Epithelial cell of proximal tubule (primary cell): ENCODE measurements at places on chromosomes 3 and 15. TPM values are rescaled to one million over a fixed set of nuclear protein-coding genes. Genes with fewer than 3 reads are reported as not detected.

GRCh38 chr3:36907911-36908646 lies 36.8 kb downstream of the TRANK1 start:
- peak; percentile 23 for DNase-seq

DNA sequence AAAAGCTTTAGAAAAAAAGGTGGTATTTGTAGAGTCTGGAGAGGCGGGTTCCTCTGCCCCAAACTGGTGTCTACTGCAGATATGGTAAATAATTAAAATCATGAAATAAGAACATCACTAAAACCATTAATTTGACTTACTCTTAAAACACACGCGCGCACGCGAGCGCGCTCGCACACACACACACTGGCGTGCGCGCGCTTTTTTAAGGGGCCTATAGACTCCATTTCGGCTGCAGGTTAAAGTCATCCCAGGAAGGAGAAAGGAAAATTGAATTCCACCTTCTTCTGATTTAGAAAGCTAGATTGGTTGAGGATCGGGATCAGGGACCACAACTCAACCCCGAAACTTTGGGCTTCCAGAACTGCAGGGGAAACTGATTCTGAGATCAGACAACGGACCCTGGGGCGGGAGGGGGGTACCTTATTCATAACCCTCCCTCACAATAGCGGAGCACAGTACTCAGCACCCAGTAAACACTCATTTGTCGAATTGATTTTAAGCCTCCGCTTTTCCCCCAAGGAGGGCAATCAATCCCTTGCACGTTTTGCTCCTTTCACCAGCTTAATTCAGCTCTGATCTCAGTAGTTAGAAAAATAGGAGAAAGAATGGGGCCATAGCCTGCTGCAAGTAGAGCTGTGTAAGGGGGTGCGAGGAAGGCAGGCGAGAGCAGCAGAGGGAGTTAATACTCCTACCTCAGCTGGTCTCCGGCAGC lies 509 bp upstream of the LRRC3B start:
- DNase-seq: no peak

DNA sequence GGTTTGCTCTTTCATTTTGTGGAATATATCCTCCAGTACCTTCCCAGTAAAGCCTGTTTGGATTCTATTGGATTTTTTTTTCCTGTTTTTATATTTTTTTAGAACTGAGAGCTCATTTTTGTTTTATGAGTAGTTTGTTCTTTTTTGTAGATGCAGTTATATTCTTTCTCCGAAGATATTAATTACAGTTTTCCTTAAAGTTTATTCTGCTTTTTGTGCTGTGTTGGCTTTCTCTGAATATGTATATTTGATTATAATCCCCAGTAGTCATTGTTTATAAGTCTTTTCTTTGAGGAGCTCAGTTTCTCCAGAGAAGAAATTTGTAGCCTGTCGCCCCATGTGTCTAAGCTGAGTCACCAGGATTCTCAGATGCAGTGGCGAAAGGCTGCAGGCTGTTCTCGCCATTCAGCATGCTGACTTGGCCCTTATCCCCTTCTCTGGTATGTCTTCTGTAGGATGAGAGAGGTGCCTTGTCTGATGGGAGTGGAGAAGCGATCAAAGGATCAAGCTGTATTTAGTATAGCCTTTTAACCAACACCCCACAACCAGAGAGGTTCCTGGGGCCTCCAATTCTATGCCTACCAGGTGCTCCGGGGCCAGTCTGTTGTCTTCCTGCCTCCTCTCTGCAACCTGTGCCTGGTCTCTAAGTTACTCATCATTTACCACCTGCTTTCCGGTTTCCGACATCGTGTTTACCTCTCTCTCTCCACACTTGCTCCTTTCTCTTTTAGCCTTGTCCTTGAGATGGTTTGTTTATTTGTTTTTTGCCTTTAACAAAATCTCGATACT lies 31.7 kb upstream of the MFSD1 start:
- no peak for DNase-seq

DNA sequence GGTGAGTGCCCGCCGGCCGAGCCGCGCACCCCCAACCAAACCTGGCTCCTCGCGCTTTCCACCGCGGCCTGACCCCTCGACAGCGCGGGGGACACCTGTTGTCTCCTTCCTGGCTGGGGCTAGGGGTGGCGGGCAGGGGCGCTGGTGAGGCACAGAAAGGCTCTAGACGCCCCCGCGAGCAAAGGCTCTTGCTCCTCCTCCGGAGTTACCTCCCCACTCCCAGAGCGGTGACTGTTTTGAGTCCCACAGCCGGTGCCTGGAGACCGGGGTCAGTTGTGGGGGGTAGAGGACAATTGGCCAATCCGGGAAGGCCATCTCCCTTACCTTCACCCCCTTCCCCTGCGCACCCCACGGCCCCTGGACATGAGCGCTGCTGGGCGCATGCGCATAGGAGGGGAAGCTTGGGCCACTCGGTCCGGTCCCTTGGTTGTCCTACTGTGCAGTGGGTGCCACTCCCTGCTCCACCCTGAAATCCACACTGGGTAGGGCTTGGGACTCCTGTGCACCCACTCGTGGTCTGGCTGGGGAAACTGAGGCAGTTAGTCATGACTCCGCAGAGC lies 554 bp downstream of the CHST13 start:
- no peak for DNase-seq

GRCh38 chr3:195761123-195761566 lies 40.4 kb downstream of the MUC20 start:
- no peak for DNase-seq

DNA sequence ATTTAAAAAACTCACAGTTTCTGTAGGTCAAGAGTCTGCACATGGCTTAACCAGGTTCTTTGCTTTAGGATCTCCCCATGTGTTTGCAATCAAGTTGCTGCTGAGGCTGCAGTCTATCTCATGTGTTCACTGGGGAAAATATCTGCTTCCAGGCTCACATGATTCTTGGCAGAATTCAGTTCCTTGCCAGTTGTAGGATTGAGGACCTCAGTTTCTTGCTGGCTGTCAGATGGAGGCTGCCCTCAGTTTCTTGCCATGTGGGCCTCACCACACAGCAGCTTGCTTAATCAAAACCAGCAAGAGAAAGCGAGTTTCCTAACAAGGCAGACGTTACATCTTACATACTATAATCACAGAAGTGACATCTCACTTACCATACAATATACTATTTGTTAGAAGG lies 10.0 kb upstream of the TBC1D5 start:
- DNase-seq: no peak

COL6A6 gene
- total RNA-seq: not detected in 2 replicates

CEMIP gene
- 0.06 and 0.07 TPM in 2 replicates for total RNA-seq
